RKO (cell line): ENCODE measurements at places on chromosomes 1 and 21.

DNA sequence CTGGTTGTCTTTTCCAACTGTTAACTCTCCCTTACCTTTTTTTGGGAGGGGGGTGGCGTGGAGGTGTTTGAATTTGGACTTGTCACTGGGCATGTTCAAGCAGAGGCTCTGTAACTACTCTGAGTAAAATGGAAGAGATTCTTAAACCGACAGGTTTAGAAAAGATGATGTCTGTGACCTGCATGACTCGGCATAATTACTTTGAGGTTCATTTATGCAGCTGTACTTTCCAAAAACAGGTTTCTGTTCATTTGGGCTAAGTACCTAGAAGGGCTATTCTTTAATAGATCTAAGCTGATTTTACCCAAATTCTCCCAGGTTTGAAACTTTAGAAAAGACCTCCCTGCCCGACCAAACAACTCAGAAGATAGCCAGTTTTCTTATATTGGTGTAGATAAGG lies 80.3 kb downstream of the SLC35A3 start:
- no peak for DNase-seq

DNA sequence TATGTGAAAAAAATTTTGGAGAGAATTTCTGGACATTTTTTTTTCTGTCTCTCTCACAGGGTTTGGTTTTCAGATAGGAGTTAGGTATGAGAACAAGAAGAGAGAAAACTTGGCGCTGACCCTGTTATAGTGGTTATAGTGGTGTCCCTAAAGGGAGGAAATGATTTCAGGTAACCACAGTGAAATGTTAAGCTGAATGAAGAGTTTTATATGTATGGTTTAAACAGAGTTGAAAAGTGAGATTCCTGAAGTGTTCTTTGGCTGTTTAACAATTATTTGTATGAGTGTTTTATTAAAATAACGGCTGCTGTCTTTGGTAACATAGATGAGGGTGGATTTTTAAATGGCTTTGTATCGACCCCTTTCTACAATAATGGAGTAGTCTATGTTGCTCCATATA lies 6.3 kb downstream of the RBM15 start:
- DNase-seq: no peak

DNA sequence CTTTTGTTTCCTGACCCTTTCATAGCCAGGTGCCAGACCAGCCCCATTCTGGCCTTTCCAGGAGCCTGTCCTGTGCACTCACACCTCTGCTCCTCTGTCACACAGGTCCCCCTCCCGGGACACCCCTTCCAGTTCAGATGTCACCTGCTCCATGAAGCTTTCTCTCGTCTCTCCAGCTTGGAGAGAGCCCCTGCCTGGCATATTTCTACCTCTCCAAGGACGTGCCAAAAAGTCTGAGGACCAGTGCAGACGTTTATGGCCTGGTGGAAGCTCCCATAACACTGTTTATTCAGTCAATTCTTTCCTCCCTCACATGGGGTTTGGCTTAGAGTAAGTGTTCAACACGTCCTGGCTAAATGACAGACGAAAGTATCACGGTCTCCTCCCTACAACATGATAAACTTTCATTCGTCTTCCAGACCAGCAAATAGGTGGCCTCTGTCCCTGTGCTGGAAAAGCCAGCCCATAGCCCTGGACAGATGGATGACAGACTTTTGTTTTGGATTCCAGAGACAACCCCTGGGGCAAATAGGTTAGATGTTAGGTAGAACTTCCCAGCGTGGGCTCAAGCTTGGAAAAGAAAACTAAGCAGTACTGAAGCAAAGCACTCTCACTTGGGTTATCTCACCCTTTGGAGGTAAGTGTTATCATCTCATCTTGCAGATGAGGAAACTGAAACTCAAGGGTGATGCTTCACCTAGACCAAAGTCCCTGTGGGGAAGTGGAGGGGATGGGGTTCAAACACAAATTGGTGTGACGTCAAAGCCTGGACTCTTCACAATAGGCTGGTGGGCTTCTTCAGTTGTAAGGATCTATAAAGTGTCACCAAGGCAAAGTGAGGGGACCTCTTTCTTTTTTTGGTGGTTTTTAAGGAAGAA lies 52.9 kb upstream of the ECE1 start:
- no peak for DNase-seq

GRCh38 chr1:218666263-218666662 lies 321.1 kb downstream of the TGFB2 start:
- DNase-seq: no peak

DNA sequence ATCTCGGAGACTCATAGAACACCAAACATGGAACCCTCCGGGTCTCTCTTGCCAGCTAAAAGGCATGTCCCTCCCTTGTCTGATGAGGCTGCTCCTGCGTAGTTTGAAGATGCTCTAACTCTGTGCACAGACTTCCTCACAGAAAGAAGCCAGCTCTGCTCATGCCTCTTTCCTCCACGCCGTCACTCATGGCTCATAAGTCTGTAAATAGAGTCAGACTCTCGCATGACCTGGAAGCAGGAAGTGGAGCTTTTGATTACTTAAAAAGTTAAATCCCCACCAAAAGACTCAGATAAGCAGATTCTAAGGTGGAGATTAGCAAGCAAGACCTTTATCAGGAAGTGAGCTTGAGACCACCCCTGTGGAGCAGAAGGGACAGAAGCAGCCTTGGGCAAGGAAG lies 171.6 kb downstream of the TRIM33 start:
- no peak for DNase-seq

DNA sequence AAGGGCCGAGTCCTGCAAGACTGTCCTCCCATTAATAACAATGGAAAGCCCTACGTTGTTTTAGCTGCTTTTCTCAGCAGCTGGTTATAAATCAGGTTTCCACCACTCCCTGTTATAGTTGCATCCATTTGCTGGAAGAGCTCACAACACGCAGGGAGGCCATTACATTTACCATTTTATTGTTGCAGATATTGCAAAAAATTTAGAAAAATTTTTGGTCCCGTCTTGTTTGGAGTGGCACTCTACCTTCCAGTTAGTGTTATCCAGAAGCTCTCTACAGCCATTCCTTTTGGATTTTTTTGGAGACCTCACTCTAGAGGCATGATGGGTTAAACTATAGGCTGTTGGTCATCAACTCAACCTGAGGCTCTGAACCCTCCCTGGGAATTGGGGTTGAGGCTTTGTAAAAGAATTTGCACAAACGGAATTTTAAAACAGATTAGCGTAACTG lies 1532.1 kb upstream of the TPTE start:
- no peak for DNase-seq

GRCh38 chr1:232046451-232047306 lies 420.1 kb downstream of the DISC1 start:
- DNase-seq: no peak

GRCh38 chr1:237740846-237741245 lies 149.9 kb downstream of the ZP4 start:
- DNase-seq: no peak

DNA sequence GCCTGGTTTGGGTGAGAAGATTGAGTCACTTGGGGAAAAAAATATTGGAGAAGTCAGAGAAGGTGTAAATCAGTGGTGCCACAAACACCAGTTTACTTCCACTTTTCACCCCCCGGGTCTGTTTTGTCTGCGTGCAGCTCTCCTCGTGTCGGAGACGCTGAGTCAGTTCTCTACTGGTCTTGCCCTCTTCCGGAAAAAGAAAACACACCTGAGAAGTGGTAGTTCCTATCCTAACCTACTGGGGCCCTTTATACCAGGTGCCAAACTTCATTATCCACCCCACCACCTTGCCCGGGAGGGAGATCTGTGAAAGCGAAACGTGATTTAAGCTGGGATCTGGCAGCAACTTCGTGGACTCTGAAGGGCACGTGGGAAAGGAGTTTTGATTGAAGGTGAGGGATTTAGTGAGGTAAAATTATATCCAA lies 855 bp upstream of the IVNS1ABP start:
- peak; percentile 64 for DNase-seq

GRCh38 chr1:90821788-90822359 lies 104.8 kb upstream of the BARHL2 start:
- DNase-seq: no peak

- no peak for DNase-seq
Observed at GRCh38 chr1:30603081-30603858, 120.1 kb downstream of the MATN1 start.

DNA sequence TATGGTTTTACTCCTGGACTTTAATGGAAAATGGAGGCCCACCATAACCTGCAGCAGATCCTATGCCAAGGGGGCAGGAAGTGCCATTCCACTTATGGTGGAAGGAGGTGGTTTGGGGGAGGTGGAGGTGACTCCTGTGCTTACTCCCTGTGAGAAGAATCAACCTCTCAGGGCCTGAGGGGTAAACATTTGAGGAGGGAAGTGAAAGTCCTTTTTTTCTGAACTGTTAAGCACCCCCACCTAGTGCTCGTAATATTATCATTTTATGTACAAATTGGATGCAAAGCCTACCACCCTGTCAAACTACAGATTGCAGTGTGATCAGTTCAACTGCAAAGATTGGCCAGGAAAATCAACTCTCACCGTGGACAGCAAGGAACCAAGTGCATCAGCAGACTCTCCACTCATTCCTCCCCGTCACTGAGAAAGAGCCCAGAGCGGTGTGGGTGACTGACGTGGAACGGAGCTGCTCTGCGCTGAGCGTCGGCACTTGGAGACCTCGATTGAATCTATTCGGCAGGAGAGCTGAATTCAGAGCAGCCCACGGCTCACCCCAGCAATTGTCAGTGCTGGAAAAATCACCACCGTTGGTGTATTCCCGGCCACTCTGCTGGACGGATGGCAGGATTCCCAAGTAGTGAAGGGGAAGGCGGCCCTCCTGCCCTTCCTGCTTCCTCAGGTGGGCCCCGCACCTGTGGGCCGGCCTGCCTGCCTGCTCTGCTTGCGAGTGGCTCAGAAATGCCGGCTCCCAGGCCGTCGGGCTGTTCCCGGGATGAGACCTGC lies 46.8 kb upstream of the COX20 start:
- DNase-seq: no peak

- peak; percentile 43 for DNase-seq
Observed at GRCh38 chr1:46719689-46720088, 775 bp upstream of the EFCAB14 start.

DNA sequence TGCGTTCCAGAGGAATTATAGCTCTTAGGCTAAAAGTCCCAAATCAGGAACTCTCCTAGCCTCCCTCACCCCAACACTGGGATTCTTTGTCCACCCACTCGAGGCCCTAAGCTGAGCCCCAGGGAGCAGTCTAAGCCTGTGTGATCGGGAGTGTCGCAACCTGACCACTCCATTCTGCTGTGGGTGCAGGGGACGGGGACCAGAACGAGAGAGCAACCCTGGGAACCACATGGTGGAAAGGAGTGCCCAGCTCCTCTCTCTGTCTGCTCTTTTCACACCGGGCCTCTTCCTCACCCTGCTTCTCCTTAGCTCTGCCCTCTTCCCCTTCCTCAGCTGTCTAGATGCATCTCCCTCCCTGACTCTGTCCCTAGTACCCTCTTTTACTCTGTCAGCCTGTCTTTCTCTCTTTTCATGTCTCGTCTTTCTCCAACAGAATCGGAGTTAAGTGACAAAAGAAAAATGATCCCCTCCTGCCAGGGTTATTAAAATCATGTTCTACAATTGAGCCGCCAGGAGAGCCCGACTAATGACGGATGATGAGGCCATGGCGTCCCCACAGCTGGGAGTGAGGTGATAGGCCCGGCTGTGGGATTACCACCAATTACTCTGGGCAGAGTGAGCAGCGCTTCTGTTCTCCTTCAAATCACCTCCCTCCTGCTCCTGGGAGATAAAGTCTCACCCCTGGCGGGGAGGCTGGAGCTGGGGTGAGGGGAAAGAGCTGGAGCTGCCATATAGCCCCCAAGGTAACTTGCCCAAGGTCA lies 34.5 kb upstream of the CSF3R start:
- DNase-seq: no peak

- DNase-seq: no peak
Observed at GRCh38 chr21:46116776-46117585, 19.1 kb downstream of the COL6A2 start.

GRCh38 chr1:234658138-234658537 lies 48.2 kb upstream of the IRF2BP2 start:
- DNase-seq: no peak
